ENCODE measurements at places on chromosomes 1 and 21.

DNA sequence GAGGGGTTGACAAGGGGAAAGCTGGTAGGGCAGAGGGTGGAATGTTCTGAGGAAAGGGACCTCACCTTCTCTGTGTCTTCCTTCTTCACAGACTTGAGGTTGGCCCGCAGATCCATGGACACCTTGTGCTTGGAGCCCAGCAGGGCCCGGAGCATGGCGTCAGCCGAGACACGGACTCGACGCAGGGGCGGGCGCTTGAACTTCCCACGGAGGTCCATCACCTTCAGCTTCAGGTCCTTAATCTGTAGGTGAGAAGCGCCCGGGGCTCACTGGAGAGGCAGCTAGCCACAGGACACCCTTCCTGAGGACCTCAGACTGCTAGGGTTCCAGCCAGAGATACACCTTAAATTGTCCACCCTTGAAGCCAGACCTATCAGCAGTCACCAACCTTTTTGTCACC lies 10.2 kb downstream of the TNNI1 start:
- DNase-seq: no peak

- no peak for DNase-seq
These were observed 347.3 kb downstream of the DPYD start for GRCh38 chr1:97573553-97573952.

- no peak for DNase-seq
These were observed 68.3 kb upstream of the RC3H1 start for GRCh38 chr1:174090471-174090870.

DNA sequence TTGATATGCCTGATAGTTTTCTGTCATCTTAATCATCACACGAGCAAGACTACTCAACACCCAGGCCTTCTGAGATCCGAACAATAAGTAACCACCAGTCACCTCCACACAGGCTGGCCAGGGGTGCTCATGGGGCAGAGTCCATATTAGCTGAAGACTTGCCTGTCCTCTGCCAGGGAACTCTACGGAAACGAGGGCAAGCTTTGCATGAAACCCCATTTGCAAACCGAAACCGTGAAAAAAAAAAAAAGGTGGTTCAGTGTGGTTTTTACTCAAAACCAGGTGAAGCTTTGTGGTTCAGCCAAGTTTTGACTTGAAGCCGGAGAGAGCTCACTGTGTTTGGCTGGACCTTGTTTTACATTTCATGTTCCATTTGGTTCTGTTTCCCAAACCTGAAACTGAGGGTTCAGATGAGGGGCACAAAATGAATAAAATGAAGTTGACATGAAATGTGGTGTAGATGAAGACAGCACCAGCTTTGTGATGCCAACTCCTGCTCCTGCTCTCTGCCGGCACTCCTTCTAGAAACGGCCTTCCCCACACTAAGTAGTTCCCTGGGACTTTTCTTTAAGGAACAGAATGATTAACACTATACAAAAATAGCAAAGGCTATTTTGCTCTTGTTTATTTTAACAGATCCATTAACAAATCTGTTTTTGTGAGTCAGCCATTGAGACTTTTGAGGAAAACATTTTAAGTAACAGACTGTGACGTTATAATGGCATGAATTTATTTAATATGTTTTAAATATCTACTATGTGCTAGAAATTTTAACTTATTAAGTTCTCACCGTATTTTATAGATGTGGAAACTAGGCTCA lies 74.7 kb downstream of the RUNX1 start:
- DNase-seq: peak; percentile 2

DNA sequence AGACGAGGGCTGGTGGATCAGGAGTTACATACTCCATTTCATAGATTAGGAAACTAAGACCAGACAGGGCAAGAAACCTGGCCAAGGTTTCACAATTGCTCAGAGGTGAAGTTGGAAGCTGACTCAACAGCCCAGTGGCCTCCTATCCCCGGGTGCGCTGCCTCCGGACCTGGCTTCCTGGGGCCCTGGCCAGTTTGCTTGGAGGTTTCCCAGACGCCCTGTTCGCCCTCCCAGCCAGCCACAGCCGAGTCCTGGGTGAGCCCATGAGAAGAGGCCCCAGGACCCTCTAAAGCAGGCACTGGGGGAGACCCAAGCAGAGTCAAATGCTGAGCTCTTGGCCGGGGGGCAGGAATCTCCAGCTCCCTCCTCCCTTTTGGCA lies 180.1 kb downstream of the ZBTB18 start:
- DNase-seq: no peak
